IPS-NIHi11 (cell line): ENCODE measurements at places on chromosomes 1 and 21.

GRCh38 chr1:93322349-93322748 lies 23.4 kb upstream of the DR1 start:
- no peak for DNase-seq

- peak; percentile 95 for DNase-seq
These were observed 9.1 kb upstream of the LUZP1 start for GRCh38 chr1:23177438-23178380.

- DNase-seq, result no peak
These were observed 60.3 kb upstream of the SLC45A1 start for GRCh38 chr1:8257621-8258020.

DNA sequence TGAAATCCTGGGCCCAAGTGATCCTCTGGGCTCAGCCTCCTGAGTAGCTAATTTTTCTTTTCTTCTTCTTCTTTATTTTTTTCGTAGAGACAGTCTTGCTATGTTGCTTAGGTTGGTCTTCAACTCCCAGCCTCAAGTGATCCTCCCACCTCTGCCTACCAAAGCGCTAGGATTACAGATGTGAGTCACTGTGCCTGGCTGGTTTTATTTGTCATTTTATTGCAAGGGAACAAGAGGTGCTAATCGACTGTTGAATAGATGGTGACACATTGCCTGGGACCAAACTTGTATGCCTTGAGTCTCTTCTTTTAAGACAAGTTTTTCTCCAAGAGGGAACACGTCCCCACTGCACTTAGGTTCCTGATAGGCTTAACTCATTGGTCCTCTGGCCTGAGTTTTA lies 20.0 kb upstream of the KLHDC8A start:
- DNase-seq, result no peak

GRCh38 chr1:11156963-11157362 lies 32.2 kb upstream of the ANGPTL7 start:
- no peak for DNase-seq

DNA sequence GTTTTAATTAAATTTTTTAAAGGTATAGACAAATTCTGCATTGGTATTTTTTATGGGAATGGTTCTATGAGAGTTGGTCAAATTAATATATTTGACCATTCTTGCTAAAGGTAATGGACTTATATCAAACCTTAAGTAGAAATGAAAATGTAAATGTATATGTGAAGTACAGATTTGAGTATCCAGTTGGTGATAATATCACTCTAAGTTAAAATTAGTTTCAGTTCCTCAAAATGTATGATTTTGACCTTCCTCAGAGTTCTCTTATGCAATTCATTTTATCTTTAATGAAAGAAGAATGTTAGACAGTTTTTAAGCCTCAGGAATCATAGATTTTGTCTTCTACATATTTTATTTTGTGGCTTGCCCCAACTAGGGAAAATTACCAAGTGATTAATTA lies 1291.5 kb upstream of the B3GALT2 start:
- no peak for DNase-seq

DNA sequence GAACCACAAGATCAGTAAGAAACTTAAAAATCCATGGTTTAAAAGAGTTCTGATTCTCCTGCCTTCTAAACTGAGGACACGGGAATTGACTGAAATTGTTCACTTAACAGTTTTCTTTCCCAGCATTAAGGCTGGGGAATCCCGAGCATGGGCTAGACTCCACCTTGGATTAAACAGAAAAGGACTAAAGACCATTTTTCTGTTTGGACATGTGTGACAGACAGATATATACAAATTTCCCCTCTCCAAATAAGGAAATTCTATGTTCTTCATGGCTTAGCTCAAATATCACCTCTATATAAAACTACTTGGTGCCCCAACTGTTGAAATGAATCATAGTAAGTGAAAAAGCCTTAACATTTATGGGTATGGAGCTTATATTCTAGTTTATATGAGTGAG lies 85.0 kb downstream of the UROD start:
- DNase-seq, result no peak
